Stimulated activated memory B cell treated with anti-CD40 and anti-IgM and Interleukin-4, amounts not matched to agents 10 μg/mL and 1 μg/mL and 100 μg/mL, for 72 hours (primary cell): ENCODE measurements at places on chromosomes 7 and 10.
A peak's percentile ranks its signal among the peaks of the same experiment; 100 is the strongest.

DNA sequence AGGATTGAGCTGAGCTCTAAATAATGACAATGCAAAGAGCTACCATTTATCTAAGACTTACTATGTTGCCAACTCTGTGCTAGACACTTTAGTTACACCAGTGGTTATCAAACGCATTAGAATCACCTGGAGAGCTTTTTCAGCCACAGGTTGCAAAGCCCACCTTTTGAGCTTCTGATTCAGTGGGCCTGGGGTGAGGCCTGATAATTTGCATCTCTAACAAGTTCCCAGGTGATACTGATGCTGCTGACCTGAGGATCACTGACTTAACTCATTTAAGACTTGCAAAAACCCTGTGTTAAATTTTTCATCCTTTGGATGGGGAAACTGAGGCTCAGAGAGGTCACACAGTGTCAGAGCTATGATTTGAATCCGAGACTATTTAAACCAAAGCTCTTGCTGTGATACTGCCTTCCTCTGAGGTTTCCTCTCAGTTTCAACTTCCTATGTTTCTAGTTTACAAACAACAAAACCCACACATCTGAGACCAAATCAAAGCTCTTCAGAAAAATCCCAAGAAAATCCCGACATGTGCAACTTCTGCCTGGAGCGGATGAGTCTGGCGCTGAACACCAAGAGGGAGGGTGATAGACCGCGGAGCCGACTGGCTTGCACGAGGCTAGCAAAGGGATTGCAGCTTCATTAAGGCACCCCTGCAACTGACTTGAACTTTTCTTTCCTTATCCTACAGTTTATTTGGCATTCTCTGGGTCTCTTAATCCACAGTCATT, 124.9 kb downstream of the CYP26A1 start:
- no peak for ATAC-seq

- peak; percentile 57 for ATAC-seq
These were observed 75.1 kb downstream of the EBF3 start for GRCh38 chr10:129888784-129889616.

GRCh38 chr7:78215199-78215598, 416.6 kb downstream of the PHTF2 start:
- ATAC-seq, result no peak

GRCh38 chr7:519484-520390, at the start of gene PDGFA:
PDGFA (minus strand) TSS chr7:519846; CDS start chr7:519001, 845 bp downstream.
- peak; percentile 24 for ATAC-seq

GRCh38 chr10:6624392-6624791, 44.3 kb upstream of the PRKCQ start:
- no peak for ATAC-seq

- no peak for ATAC-seq
These were observed 38.9 kb downstream of the CREB3L2 start for GRCh38 chr7:137962875-137963507.

- ATAC-seq, result no peak
These were observed 273.1 kb upstream of the NEBL start for GRCh38 chr10:21170216-21170615.

DNA sequence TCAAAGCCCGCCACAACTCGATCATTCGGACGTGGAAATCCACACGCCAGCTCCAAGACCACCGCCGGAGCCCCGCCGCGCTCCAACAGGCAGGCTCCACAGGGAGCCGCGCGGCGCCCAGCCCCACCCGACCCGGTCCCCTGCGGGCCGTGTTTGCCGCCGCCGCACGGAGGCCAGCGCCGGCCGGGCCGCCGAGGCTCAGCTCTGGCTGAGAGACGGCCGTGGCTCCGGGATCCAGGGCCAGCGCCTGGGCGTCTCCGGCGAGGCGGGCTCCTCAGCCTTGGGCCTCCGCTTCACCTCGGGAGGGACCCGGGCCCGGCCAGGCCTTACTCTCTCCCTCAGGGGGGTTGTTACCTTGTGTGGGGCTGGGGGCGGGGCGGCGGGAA, 333 bp downstream of the SMNDC1 start:
- peak; percentile 75 for ATAC-seq

DNA sequence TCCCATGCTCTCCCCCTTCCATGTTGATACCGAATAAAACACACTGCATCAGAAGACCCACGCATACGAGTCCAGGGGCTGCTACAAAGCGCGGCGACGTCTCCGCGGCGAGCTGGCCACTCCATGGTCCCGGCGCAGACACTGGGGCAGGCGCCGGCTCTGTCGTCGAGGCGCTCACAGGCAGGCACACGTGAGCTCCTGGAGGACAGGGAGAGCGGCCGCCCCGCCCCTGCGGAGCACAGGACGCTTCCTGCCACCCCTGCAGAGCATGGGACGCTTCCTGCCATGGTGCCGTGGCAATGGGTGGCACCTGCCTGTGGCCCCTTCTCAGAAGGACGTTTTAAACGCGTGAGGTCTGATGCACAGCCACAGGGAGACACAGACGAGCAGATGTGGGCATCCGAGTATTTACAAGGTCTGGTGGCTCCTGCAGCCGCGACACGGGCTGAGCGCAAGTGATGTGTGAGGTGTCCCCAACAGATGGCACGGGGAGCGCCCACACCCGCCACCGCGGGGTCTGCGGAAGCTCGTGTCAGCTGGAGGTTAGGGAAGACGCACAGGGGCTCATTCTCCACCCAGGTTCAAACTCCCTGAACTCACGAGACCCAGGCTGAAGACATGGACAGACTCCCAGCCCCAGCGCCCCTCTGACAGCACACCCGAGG, 21.4 kb upstream of the GPR146 start:
- ATAC-seq, result peak; percentile 76

GRCh38 chr7:46492466-46492865, 571.4 kb upstream of the IGFBP3 start:
- ATAC-seq, result no peak

- ATAC-seq, result no peak
These were observed 86.8 kb downstream of the CPEB3 start for GRCh38 chr10:92203919-92204623.

DNA sequence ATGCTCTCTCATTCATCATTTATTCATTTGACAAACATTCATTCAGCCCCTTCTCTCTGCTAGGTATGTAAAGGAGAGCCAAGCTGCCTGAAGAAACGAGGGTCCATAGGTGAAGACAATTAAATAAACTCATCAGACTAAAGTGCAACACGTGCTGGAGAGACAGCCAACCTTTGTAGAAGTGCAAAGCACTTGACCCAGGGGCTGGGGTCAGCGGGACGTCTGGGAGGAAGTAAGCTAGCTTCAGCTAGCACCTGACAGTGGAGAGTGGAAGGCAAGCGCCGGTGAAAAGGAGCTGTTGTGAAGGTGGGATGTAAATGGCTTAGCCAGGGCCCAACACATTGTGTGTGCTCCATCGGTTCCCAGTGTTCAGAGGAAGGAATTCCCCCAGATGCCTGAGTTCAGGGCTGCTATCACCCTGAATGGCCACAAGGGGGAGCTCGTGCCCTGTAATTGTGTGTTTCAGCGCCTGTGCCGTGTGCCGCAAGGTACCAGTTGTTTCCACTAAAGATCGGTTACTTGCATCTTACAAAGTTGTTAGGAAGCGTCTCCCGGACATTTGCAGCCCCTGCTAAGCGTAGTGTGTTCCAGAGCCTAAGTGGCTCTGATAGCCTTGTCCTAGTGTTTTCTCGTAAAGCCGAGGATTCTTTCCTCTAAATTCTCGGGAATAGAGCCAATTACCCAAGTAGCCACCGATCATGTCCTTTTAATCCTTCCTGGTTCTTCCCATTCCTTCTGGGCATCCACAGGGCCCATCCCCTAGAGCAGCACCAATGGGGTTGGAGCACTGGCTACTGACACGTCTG, 30.6 kb downstream of the TLX1 start:
- ATAC-seq, result peak; percentile 73

DNA sequence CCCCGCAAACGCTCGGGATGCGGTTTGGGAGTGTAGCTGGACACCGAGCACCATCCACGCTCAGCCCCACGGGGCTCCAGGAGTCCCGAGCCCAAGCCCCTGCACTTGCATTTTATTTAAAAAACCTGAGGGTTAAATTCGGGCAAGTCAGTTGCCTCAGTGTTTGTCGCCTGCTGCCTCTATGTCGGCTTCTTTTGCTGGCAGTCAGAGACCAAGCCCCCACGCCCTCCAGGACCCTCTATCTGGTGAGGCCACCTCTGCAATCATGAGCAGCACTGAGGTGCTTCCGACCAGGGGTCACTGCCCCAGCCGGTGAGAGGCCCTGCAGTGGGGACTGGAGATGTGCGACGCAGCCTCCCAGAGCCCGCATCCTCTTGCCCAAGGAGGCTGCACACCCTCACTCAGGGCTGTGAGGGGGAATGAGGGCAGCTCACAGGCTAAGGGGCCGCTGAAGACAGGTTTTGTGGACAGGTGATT, 13.3 kb upstream of the ZNF273 start:
- no peak for ATAC-seq

DNA sequence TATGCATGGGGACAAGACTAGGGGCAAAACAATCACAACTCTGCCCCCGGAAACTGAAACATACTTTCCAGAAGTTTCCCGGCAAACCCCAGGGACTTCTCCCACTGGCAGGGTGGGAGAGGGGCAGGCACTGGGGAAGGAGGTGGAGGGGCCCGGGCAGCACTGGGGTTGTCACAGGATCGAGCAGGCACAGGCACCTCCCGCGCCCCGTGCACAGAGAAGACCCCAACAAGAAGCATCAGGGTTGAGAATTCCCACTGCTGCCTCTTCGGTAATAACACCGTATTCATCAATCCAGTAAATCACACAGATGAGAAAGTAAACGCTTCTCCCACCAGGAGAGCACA, 490.5 kb downstream of the PTPRN2 start:
- ATAC-seq, result no peak

DNA sequence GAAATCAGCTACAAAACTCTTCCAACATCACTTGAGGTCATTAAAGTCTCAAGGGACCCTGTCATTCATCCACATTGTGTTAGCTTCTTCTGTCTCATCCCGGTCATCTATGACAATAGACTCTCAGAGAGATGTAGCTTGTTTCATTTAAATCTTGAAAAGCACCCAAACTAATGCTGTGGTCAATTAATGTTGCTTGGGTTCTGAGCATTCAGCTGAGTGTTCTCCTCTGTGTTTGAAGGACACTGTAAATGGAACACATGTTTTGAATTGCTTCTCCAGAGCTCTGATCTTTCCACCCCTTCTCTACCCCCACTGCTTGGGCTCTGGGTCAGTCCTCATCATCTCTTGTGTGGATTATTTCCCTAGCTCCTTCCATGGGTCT, 19.6 kb upstream of the ADD3 start:
- ATAC-seq, result no peak

DNA sequence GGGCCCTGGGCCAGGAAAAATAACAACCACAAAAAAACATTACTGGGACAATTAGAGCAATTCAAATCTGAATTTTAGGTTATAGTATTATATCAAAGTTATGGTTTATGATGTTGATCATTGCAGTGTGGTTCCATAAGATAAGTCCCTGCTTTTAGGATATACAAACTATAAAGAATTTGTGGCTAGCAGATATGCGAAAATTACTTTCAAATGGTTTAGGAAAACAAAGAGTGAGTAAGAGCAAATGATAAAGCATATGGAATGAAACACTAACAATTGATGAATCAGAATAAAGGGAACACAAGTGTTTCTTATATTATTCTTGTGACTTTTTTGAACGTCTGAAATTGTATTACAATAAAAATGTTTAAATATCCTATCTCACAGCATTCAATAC, 64.4 kb upstream of the HECTD2 start:
- no peak for ATAC-seq

DNA sequence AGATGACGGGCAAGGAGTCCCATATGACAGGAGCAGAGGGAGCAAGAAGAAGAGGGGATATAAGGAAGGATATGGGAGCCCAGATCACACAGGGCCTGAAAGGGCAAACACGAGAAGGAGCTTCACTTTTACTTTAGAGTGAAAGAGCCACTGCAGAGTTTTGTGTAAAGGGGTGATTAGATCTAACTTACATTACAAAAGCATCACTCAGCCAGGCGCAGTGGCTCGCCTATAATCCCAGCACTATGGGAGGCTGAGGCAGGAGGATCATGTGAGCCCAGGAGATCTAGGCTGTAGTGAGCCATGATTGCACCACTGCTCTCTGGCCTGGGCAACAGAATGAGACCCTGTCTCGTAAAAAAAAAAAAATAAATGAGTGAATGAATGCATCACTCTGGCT, 91.1 kb downstream of the MPP7 start:
- ATAC-seq, result no peak

DNA sequence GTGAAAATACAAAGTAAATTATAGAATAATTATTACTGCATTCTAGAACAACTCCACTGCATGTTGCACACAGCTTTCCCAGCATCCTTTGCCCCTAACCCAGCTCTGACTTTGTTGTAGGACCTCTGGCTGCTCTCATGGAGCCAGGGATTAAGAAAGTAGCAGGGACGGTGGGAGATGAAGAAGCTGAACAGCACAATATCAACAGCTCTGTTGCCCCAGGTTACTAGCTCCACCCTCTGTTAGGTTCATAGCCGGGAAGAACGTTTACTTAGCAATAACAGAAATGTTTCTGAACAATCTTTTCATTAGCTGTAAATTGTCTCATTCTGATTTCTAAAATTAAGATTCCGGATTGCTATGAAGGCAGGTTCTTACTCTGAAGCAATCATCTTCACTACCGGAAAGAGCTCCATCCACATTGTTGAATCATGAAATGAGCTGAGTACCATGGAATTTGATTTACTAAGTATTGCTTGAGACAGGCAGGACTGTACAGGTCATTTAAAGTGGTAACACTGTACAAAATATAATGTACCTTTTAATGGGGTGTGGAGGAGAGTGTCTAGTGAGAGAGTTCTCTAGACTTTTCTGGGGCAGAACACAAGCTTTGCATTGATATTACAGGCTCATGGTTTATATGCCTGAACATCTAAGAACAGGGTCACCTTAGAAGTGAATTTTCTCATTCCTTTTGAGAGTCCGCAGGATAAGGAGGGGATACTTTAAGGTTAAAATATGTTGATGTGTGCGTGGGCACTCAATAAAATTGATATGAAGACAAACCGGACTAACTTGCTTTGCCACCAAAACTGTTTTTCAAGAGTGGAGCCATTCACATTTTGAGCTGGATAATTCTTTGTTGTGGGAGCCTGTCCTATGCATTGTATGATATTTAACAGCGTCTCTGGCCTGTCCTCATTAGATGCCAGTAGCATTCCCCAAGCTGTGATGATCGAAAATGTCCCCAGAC, 20.8 kb upstream of the RAB18 start:
- no peak for ATAC-seq

GRCh38 chr10:82827901-82828300, 952.9 kb downstream of the NRG3 start:
- no peak for ATAC-seq

DNA sequence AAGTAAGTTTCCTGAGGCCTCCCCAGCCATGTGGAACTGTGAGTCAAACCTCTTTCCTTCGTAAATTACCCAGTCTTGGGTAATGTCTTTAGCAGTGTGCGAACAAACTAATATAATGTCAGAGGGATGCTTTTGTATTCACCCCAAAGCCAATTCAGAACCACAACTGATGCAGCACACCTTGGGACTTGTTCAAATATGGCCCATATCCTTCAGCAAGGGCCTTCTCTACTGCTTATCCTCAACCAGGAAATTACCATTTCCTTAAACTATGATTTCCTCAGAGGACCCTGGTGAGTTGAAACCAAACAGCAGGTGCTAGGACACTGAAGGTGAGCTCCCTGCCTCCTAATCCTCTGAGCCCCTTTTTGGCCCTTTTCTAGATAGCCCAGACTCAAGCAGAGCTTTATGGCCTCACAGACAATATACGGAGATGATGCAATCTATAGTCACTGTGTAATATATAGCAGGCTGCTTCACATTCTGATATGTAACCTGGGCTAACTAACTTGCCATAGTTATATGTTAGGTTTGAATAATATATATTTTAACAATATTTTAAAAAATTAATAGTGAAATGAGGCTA, 15.2 kb downstream of the SRI start:
- no peak for ATAC-seq

- no peak for ATAC-seq
These were observed 41.7 kb upstream of the OPALIN start for GRCh38 chr10:96400465-96400864.
